ENCODE measurements at places on chromosomes 13 and 19.

GRCh38 chr19:6890401-6890913 lies 3.1 kb downstream of the ADGRE1 start:
- no peak for DNase-seq

DNA sequence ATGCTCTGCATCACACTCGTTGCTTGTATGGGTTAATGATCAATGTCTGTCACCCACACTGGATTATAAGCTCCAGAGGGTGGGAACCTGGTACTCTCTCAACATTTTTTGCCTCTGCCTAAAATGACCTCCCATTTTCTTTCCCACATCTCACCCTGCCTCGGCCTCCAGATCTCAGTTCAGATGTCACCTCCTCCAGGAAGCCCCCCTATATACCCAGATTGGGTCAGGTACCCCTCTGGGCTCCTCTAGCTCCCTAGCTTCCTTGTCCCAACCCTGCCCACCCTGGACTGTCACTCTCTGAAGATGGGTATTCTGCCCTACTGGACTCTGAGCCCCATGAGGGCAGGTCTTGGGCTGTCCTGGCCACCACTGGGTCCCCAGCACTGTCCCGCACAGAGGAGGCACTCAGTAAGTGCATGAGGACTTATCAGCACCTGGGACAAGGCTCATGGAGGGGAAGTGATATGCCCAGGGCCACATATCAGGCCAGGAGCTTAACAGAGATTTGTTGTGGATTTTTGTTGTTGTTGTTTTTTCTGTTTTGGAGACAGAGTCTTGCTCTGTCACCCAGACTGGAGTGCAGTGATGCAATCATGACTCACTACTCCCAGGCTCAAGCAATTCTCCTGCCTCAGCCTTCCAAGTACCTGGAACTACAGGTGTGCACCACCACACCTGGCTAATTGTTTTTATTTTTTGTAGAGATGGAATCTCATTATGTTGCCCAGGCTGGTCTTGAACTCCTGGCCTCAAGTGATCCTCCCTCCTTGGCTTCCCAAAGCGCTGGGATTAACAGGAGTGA lies 23.8 kb downstream of the PRKD2 start:
- no peak for DNase-seq

DNA sequence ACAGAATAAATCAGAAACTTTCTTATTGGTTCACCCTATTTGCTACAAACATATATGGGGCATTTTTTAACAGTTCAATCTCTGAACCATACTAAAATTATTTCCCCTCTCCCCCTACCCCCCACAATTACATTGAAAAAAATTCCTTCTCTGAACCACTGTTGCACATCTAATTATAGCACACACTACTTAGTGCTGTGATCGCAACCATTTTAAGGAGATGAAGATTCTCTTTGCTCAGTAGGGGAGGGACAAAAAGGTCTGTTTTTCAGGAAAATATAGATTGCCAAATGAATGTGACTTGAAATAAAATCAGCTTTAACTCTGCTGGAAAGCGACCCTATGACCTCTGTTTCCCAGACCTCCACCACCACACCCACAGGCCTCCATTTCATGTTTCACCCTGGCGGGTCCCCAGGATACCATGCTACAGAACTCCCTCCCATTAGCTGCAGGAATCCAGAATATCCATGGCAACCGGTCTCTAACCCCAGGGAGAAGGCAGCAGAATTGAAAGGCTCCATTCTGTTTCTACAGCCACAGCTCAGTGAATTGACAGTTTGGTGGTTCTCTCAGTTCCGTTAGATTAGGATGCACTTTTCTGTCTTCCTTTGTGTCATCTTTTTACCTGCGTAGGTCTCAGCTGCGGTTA lies 286.3 kb downstream of the TBC1D4 start:
- DNase-seq: no peak

DNA sequence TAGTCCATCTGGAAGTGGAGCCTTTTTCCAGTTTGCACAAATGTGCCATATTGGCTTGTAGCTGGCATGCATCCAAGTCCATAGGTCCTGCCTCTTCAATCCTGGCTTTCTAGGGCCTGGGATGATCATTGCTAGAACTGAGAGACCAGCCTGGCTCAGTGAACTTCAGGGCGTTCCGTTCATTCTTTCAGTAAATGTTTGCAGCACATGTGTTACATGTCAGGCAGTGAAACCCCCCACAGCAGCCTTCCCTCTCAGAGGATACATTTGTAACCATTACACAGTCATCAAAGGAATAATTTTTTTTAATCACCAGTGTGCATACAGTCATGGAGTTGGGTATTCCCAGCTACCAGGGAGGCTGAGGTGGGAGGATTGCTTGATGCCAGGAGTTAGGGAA lies 9.7 kb downstream of the FUT2 start:
- DNase-seq: no peak

DNA sequence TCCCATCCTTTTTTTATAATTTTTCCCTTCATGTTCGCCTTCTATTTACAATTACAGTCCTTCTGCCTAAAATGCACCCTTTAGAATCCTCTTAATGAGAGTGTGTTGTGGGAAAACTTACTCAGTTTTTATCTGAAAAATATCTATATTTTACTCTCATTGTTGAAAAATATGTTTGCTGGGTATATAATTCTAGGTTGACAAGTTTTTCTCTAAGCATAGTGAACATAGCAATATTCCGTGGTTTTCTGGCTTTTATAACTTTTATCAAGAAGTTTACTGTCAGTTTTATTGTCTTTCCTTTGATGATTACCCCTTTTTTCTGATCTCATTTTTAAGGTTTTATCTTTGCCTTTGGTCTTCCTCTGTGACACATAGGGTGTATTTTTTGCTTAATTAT lies 57.3 kb downstream of the UQCRFS1 start:
- no peak for DNase-seq

All from activated naive CD8-positive, alpha-beta T cell treated with anti-CD3 and anti-CD28 coated beads, Interleukin-2, amount 50 U/mL, for 16 hours (primary cell).